ENCODE measurements at places on chromosomes 3 and 15.

DNA sequence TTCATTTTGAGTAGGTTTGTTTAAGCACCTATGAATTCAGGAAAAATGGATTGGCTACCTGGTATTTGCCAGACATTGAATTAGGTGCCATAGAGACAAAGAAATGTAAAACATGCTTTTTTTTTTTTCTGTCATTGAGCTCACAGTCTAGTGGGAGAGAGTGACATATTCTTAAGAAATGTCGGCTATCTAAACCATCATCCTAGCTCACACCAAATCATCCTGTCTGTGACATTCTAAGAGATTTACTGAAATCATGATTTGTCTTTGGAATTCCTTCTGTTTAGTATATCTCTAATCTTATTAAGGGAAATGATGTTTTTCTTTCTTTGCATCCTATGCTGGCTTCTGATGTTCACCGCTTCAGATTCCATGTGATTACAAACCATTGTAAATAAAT is 59.5 kb upstream of the STXBP5L start:
- DNase-seq = no peak

- no peak for DNase-seq
Measured at GRCh38 chr15:92167451-92167850, 226.2 kb upstream of the ST8SIA2 start.

- DNase-seq = no peak
Measured at GRCh38 chr3:112132088-112132487, 960 bp downstream of the GCSAM start.

GRCh38 chr3:27657871-27658270 is 64.3 kb downstream of the EOMES start:
- DNase-seq = no peak

- DNase-seq = no peak
Measured at GRCh38 chr15:69117431-69117871, 43.0 kb upstream of the GLCE start.

- peak; percentile 43 for DNase-seq
Measured at GRCh38 chr3:47849699-47850563, 47.0 kb downstream of the DHX30 start.

DNA sequence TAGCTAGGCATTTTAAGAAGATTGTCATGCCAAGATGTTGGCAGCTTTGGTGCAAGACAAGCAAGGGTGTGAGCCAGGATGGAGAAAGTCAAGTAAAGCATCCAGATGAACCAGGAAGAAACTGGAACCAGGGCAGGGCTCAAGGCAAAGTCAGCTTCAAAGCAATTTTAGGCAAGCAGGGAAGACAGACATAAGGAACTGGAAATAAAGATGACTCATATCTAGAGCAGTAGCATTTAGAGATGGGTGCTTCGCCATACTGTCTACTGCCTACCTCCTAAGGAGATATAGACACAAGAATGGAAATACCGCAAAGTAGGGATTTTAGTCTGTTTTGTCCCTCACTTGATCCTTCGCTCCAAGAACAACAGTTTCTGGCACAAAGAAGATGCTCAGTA is 59.9 kb downstream of the RYR3 start:
- no peak for DNase-seq

DNA sequence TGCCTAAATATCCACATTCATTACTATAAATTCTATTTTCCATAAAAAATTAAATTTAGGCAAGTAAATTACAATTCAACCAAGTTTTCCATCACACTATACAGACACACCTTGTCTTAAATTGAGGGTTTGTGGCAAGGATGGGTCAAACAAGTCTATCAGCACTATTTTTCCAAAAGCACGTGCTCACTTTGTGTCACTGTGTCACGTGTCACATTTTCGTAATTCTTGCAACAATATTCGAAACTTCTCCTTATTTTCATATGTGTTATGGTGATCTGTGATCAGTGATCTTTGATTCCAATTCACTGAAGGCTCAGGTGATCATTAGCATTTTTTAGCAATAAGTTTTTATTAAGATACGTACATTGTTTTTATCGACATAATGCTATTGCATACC is 323.3 kb upstream of the CNTN4 start:
- no peak for DNase-seq

- no peak for DNase-seq
Measured at GRCh38 chr3:17607905-17608304, 134.5 kb downstream of the TBC1D5 start.

DNA sequence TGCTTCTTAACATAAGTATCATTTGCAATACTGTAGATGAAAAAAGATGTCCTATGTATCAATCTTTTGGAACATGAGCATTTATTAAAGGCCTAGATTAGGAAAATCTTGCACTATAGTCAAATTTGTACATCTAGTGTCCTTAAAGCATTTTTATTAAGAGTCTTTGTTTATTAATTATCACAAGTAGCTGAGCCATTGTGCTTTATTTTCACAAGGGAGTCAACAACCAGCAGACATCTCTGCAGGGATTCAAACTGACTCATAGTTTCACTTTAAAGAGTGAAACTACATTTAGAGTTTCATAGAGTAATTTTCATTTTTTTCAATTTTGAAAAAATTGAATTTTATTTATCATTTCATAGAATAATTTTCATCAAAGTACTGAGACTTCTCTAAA is 94.5 kb upstream of the EIF1B start:
- no peak for DNase-seq
